ENCODE measurements at places on chromosomes 4 and X. TPM values are rescaled to one million over a fixed set of nuclear protein-coding genes. Genes with fewer than 3 reads are reported as not detected.

DNA sequence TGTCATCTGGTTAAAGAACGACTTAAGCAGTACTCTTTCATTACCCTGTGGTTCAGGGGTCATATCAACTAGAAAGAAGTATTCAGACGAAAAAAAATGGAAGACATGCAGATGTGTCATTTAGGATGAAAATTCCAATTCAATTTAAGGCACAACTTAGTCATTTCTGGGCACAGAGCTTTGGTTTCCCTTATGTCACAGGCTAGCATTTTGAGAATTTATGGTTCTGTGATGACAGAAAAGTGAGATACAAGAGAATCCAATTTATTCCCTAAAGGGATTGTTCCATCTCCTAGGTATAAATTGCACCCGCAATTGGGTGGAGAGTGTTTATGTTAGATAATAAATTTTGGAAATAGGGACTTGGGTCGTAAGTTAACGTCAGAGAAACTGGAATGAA, 306.6 kb downstream of the STK32B start:
- H3K4me1 ChIP-seq, result no peaks in the 10 kb centered on the region
- no peak overlapping the region for H3K27ac ChIP-seq
- no peak overlapping the region for H3K4me3 ChIP-seq
- no peaks in the 10 kb centered on the region for H3K27me3 ChIP-seq

DNA sequence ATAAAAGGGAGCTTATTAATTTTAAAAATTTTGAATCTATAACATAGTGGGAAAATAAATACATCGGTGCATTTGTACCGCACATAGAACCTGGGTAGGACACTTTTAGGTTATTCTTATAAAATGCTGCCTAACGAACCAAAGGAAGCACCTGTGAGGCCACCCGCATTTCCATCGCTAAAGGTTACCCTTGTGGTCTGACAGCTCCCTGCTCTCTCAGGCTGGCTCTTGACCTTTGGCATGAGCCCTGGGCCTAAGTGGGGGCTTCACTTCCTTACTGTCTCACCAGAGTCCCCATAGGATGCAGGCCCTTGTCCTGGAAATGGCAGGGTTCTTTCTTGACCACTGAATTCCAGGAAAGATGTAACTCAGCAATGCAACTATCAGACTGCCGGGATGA, 46.0 kb downstream of the HADH start:
- H3K4me3 ChIP-seq, result no peak overlapping the region
- H3K36me3 ChIP-seq, result no peaks in the 10 kb centered on the region
- peaks cover 19% of the 10 kb centered on the region for H3K4me1 ChIP-seq
- peak overlapping the region; percentile 88 for H3K27ac ChIP-seq
- no peak for DNase-seq

DNA sequence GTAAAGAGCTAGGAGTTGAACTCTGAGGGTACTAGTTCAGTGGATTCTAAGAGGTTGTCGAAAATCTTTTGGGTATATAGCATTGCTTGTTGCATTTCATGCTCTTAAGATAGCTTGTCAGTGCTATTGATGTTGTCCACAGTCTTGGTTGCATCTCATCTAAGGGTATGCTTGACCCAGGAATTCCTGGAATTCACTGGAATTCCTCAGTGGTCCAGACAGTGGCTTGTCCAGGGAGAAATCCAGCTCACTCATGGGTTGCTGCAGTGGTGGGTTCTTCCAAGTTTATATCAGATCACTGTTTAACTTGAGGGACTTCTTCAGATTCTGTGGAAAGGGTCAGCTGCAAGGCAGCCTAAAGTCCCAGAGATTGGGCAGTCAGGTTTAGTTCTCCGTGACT, 29.8 kb upstream of the SMARCAD1 start:
- H3K36me3 ChIP-seq, result no peaks in the 10 kb centered on the region
- no peak for DNase-seq
- H3K4me3 ChIP-seq, result no peak overlapping the region

- no peaks in the 10 kb centered on the region for H3K27me3 ChIP-seq
- no peak for DNase-seq
- no peaks in the 10 kb centered on the region for H3K36me3 ChIP-seq
- no peak overlapping the region for H3K4me3 ChIP-seq
- H3K4me1 ChIP-seq, result peaks cover 6% of the 10 kb centered on the region
Observed at GRCh38 chr4:76275486-76276124, 24.1 kb downstream of the FAM47E start.

DNA sequence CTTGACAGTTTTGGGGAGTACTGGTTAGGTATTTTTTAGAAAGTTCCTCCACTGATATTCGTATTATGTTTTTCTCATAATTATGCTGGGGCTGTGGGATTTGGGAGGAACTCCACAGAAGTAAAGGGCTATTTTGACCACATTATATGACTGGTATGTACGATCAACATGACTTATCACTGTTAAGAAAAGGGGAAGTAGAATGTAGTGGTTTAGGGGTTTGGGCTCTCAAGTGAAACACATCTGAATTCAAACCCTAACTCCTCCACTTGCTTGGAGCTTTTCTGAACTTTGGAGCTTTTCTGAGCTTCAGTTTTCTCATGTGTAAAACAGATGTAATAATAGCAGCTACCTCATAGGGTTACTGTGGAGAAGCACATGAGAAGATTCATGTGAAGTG, 96.4 kb upstream of the C1GALT1C1 start:
- H3K27me3 ChIP-seq, result no peaks in the 10 kb centered on the region
- no peak for DNase-seq
- no peaks in the 10 kb centered on the region for H3K4me1 ChIP-seq
- no peak overlapping the region for H3K4me3 ChIP-seq
- no peak overlapping the region for H3K27ac ChIP-seq

- no peaks in the 10 kb centered on the region for H3K27me3 ChIP-seq
- no peaks in the 10 kb centered on the region for H3K4me1 ChIP-seq
- no peaks in the 10 kb centered on the region for H3K36me3 ChIP-seq
- no peak overlapping the region for H3K4me3 ChIP-seq
Observed at GRCh38 chr4:172815499-172816164, 353.0 kb upstream of the GALNT7 start.

GRCh38 chr4:19241895-19242294, 1009.8 kb upstream of the SLIT2 start:
- no peaks in the 10 kb centered on the region for H3K4me1 ChIP-seq
- no peaks in the 10 kb centered on the region for H3K36me3 ChIP-seq
- H3K27me3 ChIP-seq, result no peaks in the 10 kb centered on the region
- H3K4me3 ChIP-seq, result no peak overlapping the region
- H3K27ac ChIP-seq, result no peak overlapping the region
- no peak for DNase-seq

DNA sequence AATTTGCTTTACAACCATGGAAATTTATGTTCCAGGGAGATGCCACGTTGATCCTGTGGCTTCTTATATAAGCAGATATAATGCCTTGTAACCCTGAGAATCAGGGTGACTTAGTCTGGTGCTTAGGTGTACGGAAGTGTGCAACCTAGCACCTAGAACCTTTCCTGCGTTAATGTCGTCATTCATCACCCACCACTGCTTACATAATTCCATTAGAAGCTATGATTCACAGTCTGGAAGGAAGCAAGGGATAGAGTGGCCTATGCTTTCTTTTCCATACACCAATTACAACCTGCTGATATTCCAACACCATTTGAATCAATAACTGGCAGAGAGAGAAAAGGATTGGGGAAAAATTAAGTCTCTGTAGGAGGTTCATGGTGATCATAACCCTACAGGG, 17.3 kb upstream of the CXCL8 start:
- DNase-seq, result no peak
- no peaks in the 10 kb centered on the region for H3K27me3 ChIP-seq
- H3K36me3 ChIP-seq, result no peaks in the 10 kb centered on the region
- no peak overlapping the region for H3K4me3 ChIP-seq

- DNase-seq, result peak; percentile 41
- no peak overlapping the region for H3K27ac ChIP-seq
- H3K27me3 ChIP-seq, result no peaks in the 10 kb centered on the region
- no peak overlapping the region for H3K4me3 ChIP-seq
- H3K36me3 ChIP-seq, result no peaks in the 10 kb centered on the region
- peaks cover 19% of the 10 kb centered on the region for H3K4me1 ChIP-seq
Observed at GRCh38 chrX:39953879-39954278, 143.9 kb downstream of the BCOR start.

DNA sequence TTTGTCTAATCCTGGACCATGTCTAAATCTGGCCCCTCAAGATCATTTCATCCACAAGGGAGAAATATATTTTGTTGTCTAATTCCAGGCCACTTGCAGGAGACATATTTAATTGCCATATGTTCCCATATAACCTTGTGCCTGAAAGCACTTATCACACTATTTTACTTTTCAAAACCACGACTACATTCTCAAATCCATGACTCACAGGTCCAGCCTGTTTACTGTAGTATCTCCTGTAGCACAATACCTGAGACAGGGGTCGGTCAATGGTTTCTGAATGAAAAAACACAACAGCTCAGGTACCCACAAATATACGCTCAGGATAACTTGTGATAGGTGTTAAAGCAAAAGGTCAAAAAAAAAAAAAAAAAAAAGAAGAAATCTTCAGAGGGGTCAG, 60.9 kb downstream of the SEC24D start:
- no peak overlapping the region for H3K4me3 ChIP-seq
- H3K27me3 ChIP-seq, result no peaks in the 10 kb centered on the region
- no peak for DNase-seq
- no peaks in the 10 kb centered on the region for H3K36me3 ChIP-seq
- no peak overlapping the region for H3K27ac ChIP-seq

DNA sequence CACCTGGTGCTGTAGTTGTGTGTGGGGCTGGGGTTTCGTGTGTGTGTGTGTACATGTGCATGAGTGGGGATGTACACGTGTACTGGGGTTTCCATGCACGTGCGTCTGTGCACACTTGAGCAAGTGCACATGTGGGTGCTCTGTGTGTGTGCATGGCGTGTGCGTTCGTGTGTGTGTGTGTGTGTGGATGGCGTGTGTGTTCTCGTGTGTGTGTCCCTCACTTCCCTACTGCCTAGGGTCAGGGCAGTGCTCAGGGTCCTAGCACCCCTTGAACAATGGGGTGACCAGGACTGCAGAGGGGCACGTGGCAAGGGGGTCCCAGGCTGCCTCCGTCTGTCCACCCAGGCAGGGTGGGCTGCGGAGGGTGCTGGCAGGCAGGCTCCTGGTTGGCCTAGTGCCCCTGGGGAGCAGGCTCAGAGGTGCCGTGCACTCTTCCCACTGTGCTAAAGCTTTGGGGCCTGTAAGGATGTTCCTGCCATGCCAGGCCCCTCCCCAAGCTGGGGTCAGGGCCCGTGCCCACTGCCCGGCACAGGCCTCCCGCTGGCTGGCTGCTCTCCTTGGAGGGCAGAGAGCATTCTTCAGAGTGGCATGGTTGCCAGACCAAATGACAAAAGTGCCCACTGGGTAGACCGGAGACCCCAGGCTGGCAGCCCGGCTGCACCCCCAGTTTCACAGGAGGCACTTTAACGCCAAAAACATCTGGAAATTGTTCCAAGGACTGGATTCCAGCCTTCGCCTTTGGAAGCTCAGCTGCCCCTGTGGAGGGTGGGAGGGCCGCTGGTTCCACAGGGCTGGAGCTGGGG, 29.1 kb downstream of the FGFRL1 start:
- H3K27me3 ChIP-seq, result peaks cover 12% of the 10 kb centered on the region
- H3K27ac ChIP-seq, result no peak overlapping the region
- no peak for DNase-seq
- peaks cover 3% of the 10 kb centered on the region for H3K4me1 ChIP-seq

Gene PLAC1
- polyA plus RNA-seq, result 2.7 TPM

Gene MAGEA2
- polyA plus RNA-seq, result not detected

DNA sequence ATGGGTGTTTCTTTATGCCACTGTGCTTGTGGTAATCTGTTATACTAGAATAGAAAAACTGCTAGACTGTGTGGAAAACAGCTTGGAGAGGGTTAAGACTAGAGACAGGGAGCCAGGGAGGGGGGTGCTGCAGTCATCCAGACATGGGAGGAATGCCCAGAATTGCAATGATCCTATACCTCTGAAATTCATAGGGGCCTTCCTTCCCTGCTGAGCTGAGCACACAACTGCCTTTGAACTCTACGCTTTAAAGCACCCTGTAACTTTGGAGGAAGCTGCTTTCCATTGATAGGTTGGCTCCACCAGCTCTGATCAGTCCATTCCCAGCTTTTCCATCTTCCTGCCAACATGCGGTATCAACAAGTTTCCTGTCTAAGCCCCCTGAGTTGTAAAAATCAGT, 155.9 kb upstream of the RASGEF1B start:
- H3K4me1 ChIP-seq, result peaks cover 21% of the 10 kb centered on the region
- DNase-seq, result no peak
- H3K4me3 ChIP-seq, result no peak overlapping the region
- no peak overlapping the region for H3K27ac ChIP-seq
- no peaks in the 10 kb centered on the region for H3K27me3 ChIP-seq
- no peaks in the 10 kb centered on the region for H3K36me3 ChIP-seq

GRCh38 chr4:54120518-54120917, 20.6 kb downstream of the GSX2 start:
- H3K27me3 ChIP-seq, result no peaks in the 10 kb centered on the region
- H3K27ac ChIP-seq, result no peak overlapping the region

Gene USP51
- 1.4 TPM for polyA plus RNA-seq

GRCh38 chr4:2101346-2102044, 42.4 kb downstream of the NAT8L start:
- no peak for DNase-seq
- no peaks in the 10 kb centered on the region for H3K27me3 ChIP-seq
- no peaks in the 10 kb centered on the region for H3K36me3 ChIP-seq
- H3K4me3 ChIP-seq, result no peak overlapping the region

- no peak overlapping the region for H3K27ac ChIP-seq
- no peak overlapping the region for H3K4me3 ChIP-seq
- no peak for DNase-seq
- peaks cover 11% of the 10 kb centered on the region for H3K4me1 ChIP-seq
- H3K27me3 ChIP-seq, result no peaks in the 10 kb centered on the region
- no peaks in the 10 kb centered on the region for H3K36me3 ChIP-seq
Observed at GRCh38 chr4:148069086-148069894, 337.4 kb downstream of the ARHGAP10 start.

- no peak for DNase-seq
- H3K4me3 ChIP-seq, result no peak overlapping the region
- no peaks in the 10 kb centered on the region for H3K36me3 ChIP-seq
Observed at GRCh38 chrX:45138525-45138924, 62.2 kb downstream of the DIPK2B start.

Gene CTAG1B
- not detected for polyA plus RNA-seq

GRCh38 chr4:55546756-55547465, at the start of gene CLOCK:
Gene CLOCK (minus strand): TSS chr4:55546909. CDS start chr4:55482785, 64,124 bp downstream.
- H3K27ac ChIP-seq, result peak within 1 kb of the TSS; percentile 98
- peaks cover 26% of the 10 kb centered on the region for H3K4me1 ChIP-seq
- no peaks in the 10 kb centered on the region for H3K36me3 ChIP-seq
- peak; percentile 94 for DNase-seq
- H3K27me3 ChIP-seq, result no peaks in the 10 kb centered on the region

Gene SH3BP2
- polyA plus RNA-seq, result 16.9 TPM

- no peak overlapping the region for H3K27ac ChIP-seq
- peak; percentile 68 for DNase-seq
- no peaks in the 10 kb centered on the region for H3K36me3 ChIP-seq
- no peak overlapping the region for H3K4me3 ChIP-seq
- H3K27me3 ChIP-seq, result no peaks in the 10 kb centered on the region
- H3K4me1 ChIP-seq, result no peaks in the 10 kb centered on the region
Observed at GRCh38 chr4:183256756-183257385, 63.2 kb downstream of the CLDN22 start.
